ENCODE measurements at places on chromosomes 3 and 15. TPM values are rescaled to one million over a fixed set of nuclear protein-coding genes. Genes with fewer than 3 reads are reported as not detected.

GRCh38 chr3:133377396-133377795 is 22.5 kb upstream of the BFSP2 start:
- no peak for DNase-seq

- no peak for DNase-seq
These were observed 32.5 kb downstream of the WNT5A start for GRCh38 chr3:55454611-55455010.

GRCh38 chr3:18215639-18216038 is 209.5 kb downstream of the SATB1 start:
- DNase-seq: no peak

DNA sequence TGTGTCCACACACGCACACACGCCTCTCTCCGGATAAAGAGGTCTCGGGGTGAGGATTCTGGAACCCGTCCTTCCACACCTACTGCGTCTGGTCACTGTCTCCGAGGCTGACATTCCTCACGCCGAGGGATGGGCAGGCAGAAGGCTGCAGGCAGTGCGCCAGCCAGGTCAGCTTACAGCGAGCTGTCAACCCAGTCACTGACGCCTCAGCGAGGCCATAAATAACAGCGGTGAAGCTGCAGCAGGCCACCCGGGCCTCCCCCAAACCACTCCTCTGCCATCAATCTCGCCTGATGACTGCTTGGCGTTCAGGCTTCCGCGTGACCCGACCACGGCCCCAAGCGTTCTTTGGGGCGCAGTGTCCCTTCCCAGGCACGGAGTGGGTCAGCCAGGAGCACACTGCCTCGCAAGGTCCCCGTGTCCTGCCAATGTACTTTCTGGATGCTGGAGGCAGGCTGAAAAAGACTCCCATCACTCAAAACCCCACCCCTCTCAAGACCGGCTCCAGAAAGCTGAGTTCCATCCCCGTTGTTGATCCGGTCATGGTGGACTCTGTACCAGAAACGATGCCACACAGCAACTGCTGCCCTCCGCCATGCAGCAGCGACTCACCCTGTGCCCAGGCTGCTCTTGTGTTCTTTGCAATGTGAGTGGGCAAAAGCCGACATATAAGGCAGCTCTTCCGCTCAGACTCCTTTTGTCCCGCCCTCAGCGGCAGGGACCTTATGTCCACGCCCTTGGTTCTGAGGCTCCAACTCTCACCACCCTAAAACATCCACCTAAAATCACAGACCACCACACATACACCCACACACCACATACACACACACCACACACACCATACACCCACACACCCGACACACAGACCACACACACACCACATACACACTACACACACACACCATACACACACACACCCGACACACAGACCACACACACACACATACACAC is 27.1 kb downstream of the CPN2 start:
- no peak for DNase-seq

Gene TRIM42
- not detected for polyA plus RNA-seq

Gene ARGFX
- polyA plus RNA-seq: not detected

Gene ATP6V1A
- polyA plus RNA-seq: 34.7 TPM

Gene GOLGA6D
- polyA plus RNA-seq: 0.02 TPM

All from ovary (tissue), 10 donors.